ENCODE measurements at places on chromosomes 3 and 15. TPM values are rescaled to one million over a fixed set of nuclear protein-coding genes. Genes with fewer than 3 reads are reported as not detected.

DNA sequence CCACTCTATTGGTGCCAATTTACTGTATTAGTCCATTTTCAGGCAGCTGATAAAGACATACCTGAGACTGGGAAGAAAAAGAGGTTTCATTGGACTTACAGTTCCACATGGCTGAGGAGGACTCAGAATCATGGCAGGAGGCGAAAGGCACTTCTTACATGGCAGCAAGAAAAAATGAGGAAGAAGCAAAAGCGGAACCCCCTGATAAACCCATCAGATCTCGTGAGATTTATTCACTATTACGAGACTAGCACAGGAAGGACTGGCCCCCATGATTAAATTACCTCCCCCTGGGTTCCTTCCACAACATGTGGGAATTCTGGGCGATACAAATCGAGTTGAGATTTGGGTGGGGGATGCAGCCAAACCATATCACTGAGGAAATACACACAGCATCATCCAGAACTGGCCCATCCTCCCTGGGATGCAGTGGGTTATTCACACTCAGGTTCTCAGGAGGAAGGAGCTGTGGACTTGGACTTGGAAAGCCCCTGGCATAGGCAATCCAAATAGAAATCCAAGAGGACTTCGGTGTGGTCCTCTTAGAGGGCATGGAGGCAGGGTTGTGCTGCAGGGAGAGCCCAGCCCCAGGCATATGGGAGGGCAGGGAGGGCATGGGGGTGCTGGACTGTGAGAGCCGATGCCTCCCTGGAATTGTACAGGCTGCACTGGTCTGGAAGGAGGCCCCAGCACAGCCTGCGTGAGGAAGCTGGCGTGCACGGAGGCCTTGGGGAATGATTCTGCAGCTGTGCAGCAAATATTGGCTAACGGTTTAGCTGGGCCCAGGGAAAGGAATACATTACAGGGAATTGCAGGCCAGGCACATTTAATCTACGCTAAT, 62.9 kb downstream of the EFCAB12 start:
- H3K4me1 ChIP-seq = peaks cover 3% of the 10 kb centered on the region
- no peak overlapping the region for H3K4me3 ChIP-seq
- H3K27me3 ChIP-seq = no peaks in the 10 kb centered on the region
- no peak overlapping the region for H3K27ac ChIP-seq
- no peak for DNase-seq
- H3K36me3 ChIP-seq = no peaks in the 10 kb centered on the region

DNA sequence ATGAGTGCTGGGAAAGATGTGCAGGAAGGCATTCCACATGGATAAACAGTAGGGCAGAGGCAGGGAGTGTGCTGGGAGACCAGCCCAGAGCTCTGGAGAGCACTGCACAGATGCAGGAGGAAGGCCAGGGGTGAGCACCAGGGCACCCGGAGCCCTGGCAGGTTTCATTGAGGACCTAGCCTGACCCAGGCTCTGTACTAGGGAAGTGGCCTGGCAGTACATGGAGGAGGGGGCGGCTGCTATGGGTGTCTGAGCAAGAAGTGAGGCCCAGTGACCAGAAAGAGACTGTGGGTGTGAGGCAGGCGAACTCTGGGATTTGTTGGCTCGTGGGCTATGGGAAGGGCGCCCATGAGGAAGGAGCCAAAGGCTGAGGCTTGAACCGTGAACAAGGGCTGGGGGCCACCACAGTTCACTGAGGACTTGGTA, 139.1 kb downstream of the DNAJB8 start:
- H3K36me3 ChIP-seq = peaks cover 2% of the 10 kb centered on the region
- H3K27me3 ChIP-seq = no peaks in the 10 kb centered on the region
- peak overlapping the region; percentile 51 for H3K27ac ChIP-seq
- no peak for DNase-seq
- peaks cover 22% of the 10 kb centered on the region for H3K4me1 ChIP-seq

GRCh38 chr3:133663569-133664313, 2.0 kb upstream of the TOPBP1 start:
- H3K4me1 ChIP-seq = peaks cover 25% of the 10 kb centered on the region
- peak overlapping the region; percentile 46 for H3K4me3 ChIP-seq
- H3K27ac ChIP-seq = peak overlapping the region; percentile 81
- no peaks in the 10 kb centered on the region for H3K27me3 ChIP-seq

DNA sequence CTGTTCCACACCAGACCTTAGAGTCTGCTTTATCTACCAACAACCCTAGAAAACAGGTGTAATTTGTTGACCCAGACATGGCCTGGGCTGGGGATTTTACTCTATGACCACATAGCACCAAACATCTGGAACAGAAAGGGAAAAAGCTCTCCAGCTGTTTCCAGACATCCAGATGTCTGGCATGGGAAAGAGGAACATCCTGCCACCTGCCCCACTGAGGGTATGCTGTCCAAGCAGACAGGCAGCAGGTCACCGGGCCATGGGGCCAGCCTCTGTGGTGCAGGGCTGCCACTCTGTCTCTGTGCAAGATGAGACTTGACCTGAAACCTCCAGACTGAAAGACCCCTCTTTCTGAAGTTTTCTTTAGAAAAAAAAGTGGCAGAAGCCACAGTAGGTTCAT, 359.3 kb upstream of the ICE2 start:
- no peak overlapping the region for H3K27ac ChIP-seq
- no peak overlapping the region for H3K4me3 ChIP-seq
- H3K4me1 ChIP-seq = peaks cover 80% of the 10 kb centered on the region
- no peak for DNase-seq

GRCh38 chr3:36926292-36926897, 18.5 kb downstream of the TRANK1 start:
- peaks cover 10% of the 10 kb centered on the region for H3K4me1 ChIP-seq
- H3K4me3 ChIP-seq = no peak overlapping the region
- H3K27ac ChIP-seq = no peak overlapping the region
- H3K36me3 ChIP-seq = peaks cover 12% of the 10 kb centered on the region
- no peaks in the 10 kb centered on the region for H3K27me3 ChIP-seq

DNA sequence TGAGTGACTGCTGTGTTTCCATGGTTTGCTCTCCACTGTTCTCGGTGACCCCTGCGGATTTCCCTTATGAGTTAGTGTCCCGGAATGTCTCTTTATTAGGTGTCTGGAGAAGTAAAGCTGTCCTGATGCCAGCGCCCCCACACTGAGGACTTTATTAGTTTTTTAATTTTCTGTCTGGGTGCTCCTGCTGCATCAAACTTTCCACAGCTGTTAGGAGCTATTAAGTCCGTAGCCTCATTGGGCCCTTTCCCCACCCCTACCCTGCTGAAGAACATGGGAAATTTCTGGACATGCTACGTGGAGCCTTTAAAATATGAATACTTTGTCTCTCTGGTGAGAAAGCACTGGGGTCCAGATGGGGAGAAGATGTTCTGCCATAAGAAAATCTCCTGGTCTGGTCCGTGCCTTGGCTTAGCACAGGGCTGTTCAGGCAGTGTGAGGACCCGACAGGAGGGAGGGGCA, 161.7 kb upstream of the HES1 start:
- no peak overlapping the region for H3K4me3 ChIP-seq
- H3K27me3 ChIP-seq = peaks cover 28% of the 10 kb centered on the region
- H3K36me3 ChIP-seq = no peaks in the 10 kb centered on the region
- no peak overlapping the region for H3K27ac ChIP-seq

DNA sequence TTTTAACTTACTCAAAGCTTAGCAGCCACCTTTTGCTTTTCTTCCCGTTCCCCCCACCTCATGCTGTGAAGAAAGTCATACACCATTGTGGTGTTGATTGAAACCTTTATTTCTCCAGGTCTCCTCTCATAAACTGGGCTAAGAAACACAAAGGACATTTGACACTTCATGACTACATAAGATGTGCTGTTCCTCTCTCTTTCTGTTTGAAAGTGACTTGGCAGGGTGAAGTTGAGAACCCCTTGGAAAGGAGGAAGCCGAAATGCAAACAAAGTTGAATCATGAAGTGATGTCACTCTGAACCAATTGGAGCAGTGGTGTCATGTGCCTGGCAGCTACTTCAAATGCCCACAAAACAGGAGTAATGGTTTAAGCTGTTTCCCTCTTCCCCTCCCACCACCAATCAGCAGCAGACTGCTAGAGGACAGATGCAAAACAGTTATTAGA, 174.7 kb downstream of the IGF1R start:
- no peak for DNase-seq
- peaks cover 47% of the 10 kb centered on the region for H3K36me3 ChIP-seq
- H3K27ac ChIP-seq = no peak overlapping the region

GRCh38 chr3:126540951-126541627, 17.1 kb downstream of the CHST13 start:
- H3K4me1 ChIP-seq = peaks cover 4% of the 10 kb centered on the region
- DNase-seq = no peak
- peaks cover 18% of the 10 kb centered on the region for H3K27me3 ChIP-seq
- no peaks in the 10 kb centered on the region for H3K36me3 ChIP-seq
- no peak overlapping the region for H3K4me3 ChIP-seq

- DNase-seq = no peak
- no peak overlapping the region for H3K4me3 ChIP-seq
- H3K27me3 ChIP-seq = no peaks in the 10 kb centered on the region
These were observed 157.7 kb downstream of the RPLP1 start for GRCh38 chr15:69610277-69610676.

- no peak overlapping the region for H3K27ac ChIP-seq
- DNase-seq = no peak
- no peak overlapping the region for H3K4me3 ChIP-seq
These were observed 409.7 kb downstream of the SOX2 start for GRCh38 chr3:182121401-182121800.

DNA sequence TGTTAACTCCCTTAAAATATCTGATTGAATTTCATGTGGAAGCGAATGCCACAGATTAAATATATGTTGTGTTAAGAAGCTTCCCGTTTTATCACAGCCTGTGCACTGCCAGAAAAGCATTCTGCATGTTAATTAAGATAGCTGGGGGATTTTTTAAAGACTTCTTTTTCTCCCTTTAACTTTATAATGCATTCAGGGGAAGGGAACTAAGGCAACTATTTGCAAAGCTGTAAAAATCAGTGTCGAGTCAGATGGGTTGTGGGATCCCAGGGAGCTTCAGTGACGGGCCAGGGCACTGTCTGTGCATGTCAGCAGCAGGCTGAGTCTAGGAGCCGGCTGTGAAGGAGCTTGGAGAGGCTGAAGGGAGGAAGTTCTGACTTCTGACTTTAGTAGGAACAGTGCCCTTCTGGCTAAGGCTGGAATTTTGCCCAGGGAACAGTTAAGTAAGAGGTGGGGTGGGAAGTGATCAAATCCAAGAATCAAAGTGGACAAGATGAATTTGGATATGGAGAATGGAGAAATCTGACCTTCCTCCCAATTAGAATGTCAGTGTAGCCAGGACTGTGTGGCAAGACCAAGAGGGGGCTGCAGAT, 77.7 kb downstream of the ABHD5 start:
- no peak for DNase-seq
- H3K4me1 ChIP-seq = peaks cover 22% of the 10 kb centered on the region
- no peaks in the 10 kb centered on the region for H3K27me3 ChIP-seq
- no peak overlapping the region for H3K4me3 ChIP-seq
- H3K27ac ChIP-seq = no peak overlapping the region

Gene CHRNA3
- not detected for total RNA-seq

GRCh38 chr15:49438962-49439631, 16.1 kb downstream of the FGF7 start:
- H3K4me3 ChIP-seq = no peak overlapping the region
- no peak for DNase-seq
- no peaks in the 10 kb centered on the region for H3K27me3 ChIP-seq
- no peak overlapping the region for H3K27ac ChIP-seq
- H3K4me1 ChIP-seq = no peaks in the 10 kb centered on the region
- H3K36me3 ChIP-seq = no peaks in the 10 kb centered on the region

Gene GOLGA8K
- total RNA-seq = 1.9 TPM

- H3K27me3 ChIP-seq = no peaks in the 10 kb centered on the region
- H3K4me3 ChIP-seq = no peak overlapping the region
- DNase-seq = no peak
- no peak overlapping the region for H3K27ac ChIP-seq
These were observed 482.4 kb downstream of the ROBO1 start for GRCh38 chr3:79285380-79285779.

DNA sequence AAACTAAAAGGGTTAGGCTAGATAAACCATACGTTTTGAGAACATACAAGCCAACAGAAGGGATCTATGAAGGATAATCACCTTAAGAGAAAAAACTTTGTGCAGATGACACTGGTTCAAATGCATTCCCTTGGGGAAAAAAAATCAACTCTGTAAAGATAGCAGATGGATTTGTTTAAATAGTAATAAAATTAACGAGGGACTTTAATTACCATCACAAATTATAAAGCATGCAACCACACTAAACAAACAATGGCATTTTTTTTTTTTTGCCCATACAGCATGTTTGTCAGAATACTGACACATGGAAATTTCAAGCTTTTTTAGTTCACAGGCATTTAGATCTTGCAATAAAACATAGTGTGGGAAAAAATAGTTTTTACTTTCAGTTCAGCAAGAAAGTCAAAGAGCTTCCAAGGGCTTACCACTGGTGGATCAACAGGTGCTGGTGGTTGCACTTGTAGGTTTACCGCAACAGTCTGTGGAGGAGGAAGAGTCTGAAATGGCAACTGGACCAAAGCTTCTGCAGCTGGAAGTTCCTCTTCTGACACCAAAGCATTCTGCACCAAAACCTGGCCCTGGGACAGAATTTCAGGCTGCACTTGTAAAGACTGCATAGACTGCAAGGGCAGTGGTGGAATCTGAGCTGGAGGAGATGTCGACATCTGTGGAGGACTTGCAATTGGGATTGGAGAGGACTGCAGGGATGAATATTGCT, 53.1 kb downstream of the PHC3 start:
- H3K4me1 ChIP-seq = peaks cover 11% of the 10 kb centered on the region
- H3K27me3 ChIP-seq = no peaks in the 10 kb centered on the region
- peak overlapping the region; percentile 81 for H3K27ac ChIP-seq
- H3K36me3 ChIP-seq = peaks cover 76% of the 10 kb centered on the region
- no peak for DNase-seq

Gene ZNF385D
- not detected for total RNA-seq

Gene ADCY5
- not detected for total RNA-seq

DNA sequence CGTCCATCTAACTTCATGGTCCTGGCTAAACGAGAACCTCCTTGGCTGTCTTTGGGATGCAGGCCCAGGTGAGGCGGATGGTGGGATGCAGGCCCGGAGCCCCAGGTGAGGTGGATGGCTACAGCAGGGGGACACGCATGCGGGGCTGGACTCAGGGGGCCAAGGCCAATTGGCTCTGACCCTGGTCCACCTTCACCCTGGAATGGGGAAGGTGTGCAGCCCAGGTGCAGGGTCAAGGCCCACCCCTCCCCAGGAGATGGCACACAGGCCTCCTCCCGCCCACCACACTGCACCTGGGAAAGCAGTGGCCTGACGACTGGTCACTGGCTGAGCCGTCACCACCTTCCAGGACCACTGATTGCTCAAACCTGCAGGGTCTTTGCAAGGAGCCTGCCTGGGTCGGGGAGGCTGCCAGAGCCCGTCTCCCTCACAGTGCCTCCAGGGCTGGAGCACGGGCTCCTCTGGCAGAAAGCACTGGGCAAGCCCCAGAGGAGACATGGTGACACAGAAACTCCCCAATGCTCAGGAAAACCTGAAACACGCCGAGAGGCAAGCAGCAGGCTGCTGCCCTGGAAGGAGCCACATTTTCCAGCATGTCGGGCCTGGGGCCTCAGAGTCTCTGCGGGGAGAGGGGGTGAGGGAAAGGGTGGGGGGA, 159.6 kb downstream of the LRRK1 start:
- no peak overlapping the region for H3K4me3 ChIP-seq
- H3K27ac ChIP-seq = no peak overlapping the region
- no peak for DNase-seq
- H3K4me1 ChIP-seq = no peaks in the 10 kb centered on the region
- H3K27me3 ChIP-seq = no peaks in the 10 kb centered on the region

Gene ROPN1
- total RNA-seq = not detected

Gene CCK
- total RNA-seq = not detected

Gene FOXB1
- total RNA-seq = 0.13 TPM

- H3K36me3 ChIP-seq = no peaks in the 10 kb centered on the region
- DNase-seq = no peak
- no peaks in the 10 kb centered on the region for H3K27me3 ChIP-seq
These were observed 277.9 kb upstream of the RARB start for GRCh38 chr3:25150199-25150598.
